Activated CD4-positive, alpha-beta T cell treated with anti-CD3 and anti-CD28 coated beads, Interleukin-2, amount 10 ng/mL, durations not matched to agents 24 days and 14 days (primary cell): ENCODE measurements at places on chromosomes 2 and 18. TPM values are rescaled to one million over a fixed set of nuclear protein-coding genes. Genes with fewer than 3 reads are reported as not detected.

RND3 gene
- total RNA-seq = not detected in 2 replicates

CDH20 gene
- 0.12 TPM in 1 of 2 replicates, not detected in the other for total RNA-seq

CDH2 gene
- 0.07 TPM in 1 of 2 replicates, not detected in the other for total RNA-seq

OTOF gene
- total RNA-seq = 6.8 and 7.2 TPM in 2 replicates

NMUR1 gene
- 0.09 TPM in 1 of 2 replicates, not detected in the other for total RNA-seq

DSEL gene
- not detected in 2 replicates for total RNA-seq

SKOR2 gene
- not detected in 2 replicates for total RNA-seq

DPYSL5 gene
- total RNA-seq = not detected in 2 replicates

NTSR2 gene
- not detected in 2 replicates for total RNA-seq

CPO gene
- not detected in 2 replicates for total RNA-seq

HAT1 gene
- 74.6 and 77.1 TPM in 2 replicates for total RNA-seq

OR6B2 gene
- not detected in 2 replicates for total RNA-seq

STPG4 gene
- total RNA-seq = 0.16 and 0.38 TPM in 2 replicates

CYRIA gene
- total RNA-seq = 1.7 and 1.8 TPM in 2 replicates

EFEMP1 gene
- not detected in 2 replicates for total RNA-seq

C2orf81 gene
- total RNA-seq = 1.7 and 2.0 TPM in 2 replicates

LRRC30 gene
- not detected in 2 replicates for total RNA-seq

FKBP7 gene
- 4.8 and 4.9 TPM in 2 replicates for total RNA-seq

LOXL3 gene
- 1.5 and 1.7 TPM in 2 replicates for total RNA-seq

CAPN13 gene
- total RNA-seq = not detected in 2 replicates

PCARE gene
- not detected in 2 replicates for total RNA-seq

TMEM182 gene
- total RNA-seq = 3.9 and 4.0 TPM in 2 replicates

CCDC68 gene
- not detected in 2 replicates for total RNA-seq

ACMSD gene
- total RNA-seq = not detected in 2 replicates

ACVR1C gene
- 0.98 and 1.0 TPM in 2 replicates for total RNA-seq

TFCP2L1 gene
- 0.12 TPM in 1 of 2 replicates, not detected in the other for total RNA-seq

SETBP1 gene
- 21.9 and 22.6 TPM in 2 replicates for total RNA-seq

CD207 gene
- not detected in 2 replicates for total RNA-seq

NPPC gene
- total RNA-seq = 0.76 and 2.2 TPM in 2 replicates

CHRND gene
- total RNA-seq = not detected in 2 replicates

ARL4C gene
- 43.2 and 45.0 TPM in 2 replicates for total RNA-seq

TTN gene
- total RNA-seq = 2.8 and 2.9 TPM in 2 replicates

MAIP1 gene
- 27.9 and 29.6 TPM in 2 replicates for total RNA-seq

GLI2 gene
- total RNA-seq = 0.09 and 0.14 TPM in 2 replicates

FMNL2 gene
- 13.5 and 14.9 TPM in 2 replicates for total RNA-seq

CCDC195 gene
- total RNA-seq = not detected in 2 replicates
